ENCODE measurements at places on chromosomes 2 and 18. TPM values are rescaled to one million over a fixed set of nuclear protein-coding genes. Genes with fewer than 3 reads are reported as not detected.

TEKT4 gene
- total RNA-seq = not detected

UGT1A9 gene
- not detected for total RNA-seq

SCLY gene
- 16.3 TPM for total RNA-seq

FZD7 gene
- total RNA-seq = 21.3 TPM

MDH1 gene
- total RNA-seq = 109 TPM

CHRNG gene
- not detected for total RNA-seq

HOXD13 gene
- total RNA-seq = not detected

Measured in hair follicle dermal papilla cell (primary cell).